Activated T-cell treated with anti-CD3 and anti-CD28 coated beads, Interleukin-2, amount 50 U/mL, for 72 hours (primary cell): ENCODE measurements at places on chromosomes 4 and X. TPM values are rescaled to one million over a fixed set of nuclear protein-coding genes. Genes with fewer than 3 reads are reported as not detected.

GRCh38 chr4:138113819-138114400 is 128.2 kb downstream of the SLC7A11 start:
- no peaks in the 10 kb centered on the region for H3K36me3 ChIP-seq
- H3K4me3 ChIP-seq: no peak overlapping the region
- no peaks in the 10 kb centered on the region for H3K27me3 ChIP-seq
- no peaks in the 10 kb centered on the region for H3K4me1 ChIP-seq
- H3K27ac ChIP-seq: no peak overlapping the region
- DNase-seq: no peak

Gene EMCN
- not detected for total RNA-seq

Gene ZNF630
- total RNA-seq: 3.4 TPM

Gene MCTS1
- total RNA-seq: 40.4 TPM

DNA sequence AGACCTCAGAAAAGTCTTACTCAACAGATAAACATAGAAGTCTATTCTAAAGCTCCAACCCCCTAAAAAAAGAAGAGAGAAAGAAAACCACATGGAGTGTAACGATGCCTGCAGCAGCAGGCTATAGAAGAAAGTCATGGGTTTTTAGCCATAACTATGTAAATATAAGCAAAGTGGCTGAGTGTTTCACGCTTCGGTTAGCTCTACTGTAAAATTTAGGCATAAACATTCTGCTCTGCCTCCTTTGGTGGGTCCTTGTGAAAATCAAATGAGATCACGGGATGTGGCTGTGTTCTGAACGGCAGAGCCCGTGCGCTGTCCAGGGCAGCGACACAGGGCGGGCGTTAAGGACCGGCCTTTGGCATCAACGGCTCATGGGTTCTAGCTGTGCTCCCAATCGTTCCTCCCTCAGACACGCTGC is 78.4 kb downstream of the IRF2 start:
- DNase-seq: no peak
- peaks cover 38% of the 10 kb centered on the region for H3K4me1 ChIP-seq
- H3K4me3 ChIP-seq: no peak overlapping the region
- H3K27me3 ChIP-seq: no peaks in the 10 kb centered on the region

Gene KDR
- total RNA-seq: not detected

- peaks cover 31% of the 10 kb centered on the region for H3K27me3 ChIP-seq
- H3K36me3 ChIP-seq: no peaks in the 10 kb centered on the region
- H3K4me1 ChIP-seq: no peaks in the 10 kb centered on the region
- no peak overlapping the region for H3K4me3 ChIP-seq
Observed at GRCh38 chrX:70043685-70044084, 6.1 kb downstream of the AWAT2 start.

DNA sequence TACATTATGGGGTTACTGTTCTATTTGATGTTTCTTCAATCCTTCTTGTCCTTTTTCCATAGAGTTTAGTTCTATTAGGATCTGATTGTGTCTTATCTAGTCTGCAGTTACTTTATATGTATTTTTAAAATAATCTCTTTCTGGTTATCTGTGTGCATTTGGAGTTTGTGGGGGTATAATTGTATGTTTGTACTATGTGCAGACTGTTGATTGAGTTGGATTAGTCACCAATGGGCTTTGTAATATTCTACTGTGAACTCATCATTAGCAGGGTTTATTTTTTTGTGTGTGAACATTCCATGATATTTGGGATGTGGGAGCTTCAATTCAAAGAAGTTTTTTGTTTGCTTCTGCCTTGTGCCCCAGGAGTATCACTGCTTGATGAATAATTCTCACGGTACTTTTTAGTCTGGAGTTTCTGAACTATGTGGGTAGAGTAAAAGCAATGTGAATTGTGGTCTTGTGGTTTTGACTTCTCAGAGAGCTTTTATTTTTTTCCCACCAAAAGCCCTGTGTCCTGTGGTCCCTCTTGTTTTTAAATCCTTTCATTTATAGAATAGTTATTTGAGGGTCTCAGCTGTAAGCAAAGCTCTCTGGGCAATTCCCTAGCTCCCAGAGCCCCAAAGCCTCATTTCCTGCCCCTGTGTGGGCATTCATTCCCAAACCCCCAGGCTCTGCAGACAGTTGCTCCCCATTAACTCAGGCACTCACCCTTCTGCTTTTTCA is 127.8 kb downstream of the PHKA2 start:
- no peak overlapping the region for H3K4me3 ChIP-seq
- DNase-seq: no peak
- H3K4me1 ChIP-seq: peaks cover 33% of the 10 kb centered on the region
- H3K27ac ChIP-seq: peak overlapping the region; percentile 66

DNA sequence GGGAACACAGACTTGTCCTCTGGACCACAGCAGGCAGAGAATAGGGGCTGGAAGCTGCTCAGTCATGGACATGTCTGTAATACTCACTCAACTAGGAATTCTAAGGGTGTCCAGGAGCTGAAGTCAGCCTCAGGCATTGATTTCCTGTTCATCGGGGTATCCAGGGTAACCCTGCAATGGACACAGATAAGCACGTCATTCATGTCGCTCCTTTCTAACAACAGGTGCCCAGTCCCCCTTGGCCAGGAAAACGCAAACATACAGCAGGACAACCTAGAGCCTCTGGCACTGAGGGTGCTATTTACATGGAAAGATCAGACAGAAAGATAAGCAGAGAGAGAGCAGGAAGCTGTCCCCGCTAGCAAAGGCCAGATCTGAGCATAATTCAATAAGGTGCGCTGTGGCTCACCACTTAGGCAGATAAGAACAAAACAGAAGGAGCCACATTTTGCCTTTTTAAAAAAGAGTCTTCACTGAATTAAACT is 21.3 kb downstream of the QDPR start:
- H3K36me3 ChIP-seq: peaks cover 2% of the 10 kb centered on the region
- no peaks in the 10 kb centered on the region for H3K27me3 ChIP-seq
- no peak overlapping the region for H3K27ac ChIP-seq
- peaks cover 14% of the 10 kb centered on the region for H3K4me1 ChIP-seq

DNA sequence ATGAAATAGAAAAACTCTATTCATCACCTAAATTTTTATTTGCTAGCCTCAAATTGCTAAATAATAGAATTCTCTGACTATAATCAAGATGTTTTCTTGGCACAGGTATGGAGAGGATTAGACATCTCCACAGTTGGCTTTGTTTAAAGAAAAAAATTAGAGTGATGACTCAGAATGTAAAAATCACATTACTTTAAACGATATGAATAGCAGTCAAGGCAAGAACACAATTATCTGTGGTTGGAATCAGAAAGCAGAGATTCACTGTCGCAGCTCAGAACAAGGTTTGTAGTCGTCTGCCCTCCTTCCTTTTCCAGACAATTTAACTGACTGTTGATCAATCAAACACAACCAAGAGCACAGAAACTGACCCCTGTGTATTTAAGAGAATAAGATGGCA is 32.2 kb upstream of the CCKAR start:
- H3K27me3 ChIP-seq: no peaks in the 10 kb centered on the region
- no peaks in the 10 kb centered on the region for H3K36me3 ChIP-seq
- no peak for DNase-seq
- H3K4me3 ChIP-seq: no peak overlapping the region
- no peak overlapping the region for H3K27ac ChIP-seq

Gene TNIP2
- total RNA-seq: 72.3 TPM

DNA sequence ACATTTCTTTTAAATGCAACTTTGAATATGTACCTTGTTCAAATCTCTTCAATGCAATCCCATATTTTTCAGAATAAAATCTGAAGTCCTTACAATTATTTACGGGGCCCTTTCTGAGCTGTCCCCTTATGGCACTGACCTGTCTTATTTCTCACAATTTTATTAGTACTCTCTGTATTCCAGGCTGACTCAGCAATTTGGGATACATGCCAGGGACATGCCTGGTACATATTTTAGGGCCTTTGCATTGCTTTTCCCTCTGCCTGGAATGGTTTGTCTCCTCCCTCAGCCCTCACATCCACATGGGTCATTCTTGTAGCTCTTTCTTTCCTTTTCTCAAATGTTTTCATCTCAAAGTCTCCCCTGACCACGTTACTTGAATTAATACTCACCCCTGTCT is 172.2 kb upstream of the TECRL start:
- no peak overlapping the region for H3K27ac ChIP-seq
- no peak overlapping the region for H3K4me3 ChIP-seq
- DNase-seq: no peak
- no peaks in the 10 kb centered on the region for H3K27me3 ChIP-seq
- H3K4me1 ChIP-seq: no peaks in the 10 kb centered on the region
- no peaks in the 10 kb centered on the region for H3K36me3 ChIP-seq

Gene ATP7A
- total RNA-seq: 10.1 TPM

DNA sequence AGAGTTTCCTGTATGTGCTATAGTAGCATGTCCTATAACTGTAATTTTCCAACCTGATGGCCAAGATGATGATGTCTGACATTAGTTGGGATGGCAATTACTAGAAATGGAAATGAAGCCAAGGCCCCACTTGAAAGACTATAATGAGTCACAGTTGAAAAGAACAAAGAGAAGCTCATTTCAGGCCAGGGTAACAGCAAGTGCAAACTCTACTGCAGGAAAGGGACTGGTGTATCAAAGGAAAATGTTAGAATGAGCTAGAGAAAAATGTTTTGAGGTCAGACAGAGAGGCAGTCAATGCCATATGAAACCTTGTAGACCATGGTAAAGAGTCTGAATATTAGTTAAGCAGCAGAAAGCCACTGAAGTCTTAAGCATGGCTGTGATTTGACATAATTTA is 146.2 kb upstream of the SH3RF1 start:
- peak overlapping the region; percentile 1 for H3K27ac ChIP-seq
- no peak overlapping the region for H3K4me3 ChIP-seq
- H3K4me1 ChIP-seq: peaks cover 32% of the 10 kb centered on the region

DNA sequence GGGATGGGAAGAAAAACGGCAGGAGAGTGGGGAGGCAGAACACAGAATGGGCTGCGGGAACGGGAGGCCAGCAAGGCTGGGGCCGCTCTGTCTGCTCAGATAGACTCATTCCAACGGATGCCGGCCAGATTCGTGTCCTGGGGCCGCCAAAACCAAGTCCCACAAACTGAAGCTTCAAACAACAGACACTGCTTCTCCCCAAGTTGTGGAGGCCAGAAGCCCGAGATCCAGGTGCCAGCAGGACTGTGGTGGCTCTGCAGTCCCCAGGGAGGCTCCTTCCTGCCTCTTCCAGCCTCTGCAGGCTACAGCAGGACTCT is 100.6 kb downstream of the ADRA2C start:
- H3K4me1 ChIP-seq: peaks cover 8% of the 10 kb centered on the region
- no peak overlapping the region for H3K27ac ChIP-seq
- peaks cover 14% of the 10 kb centered on the region for H3K27me3 ChIP-seq
- DNase-seq: no peak

DNA sequence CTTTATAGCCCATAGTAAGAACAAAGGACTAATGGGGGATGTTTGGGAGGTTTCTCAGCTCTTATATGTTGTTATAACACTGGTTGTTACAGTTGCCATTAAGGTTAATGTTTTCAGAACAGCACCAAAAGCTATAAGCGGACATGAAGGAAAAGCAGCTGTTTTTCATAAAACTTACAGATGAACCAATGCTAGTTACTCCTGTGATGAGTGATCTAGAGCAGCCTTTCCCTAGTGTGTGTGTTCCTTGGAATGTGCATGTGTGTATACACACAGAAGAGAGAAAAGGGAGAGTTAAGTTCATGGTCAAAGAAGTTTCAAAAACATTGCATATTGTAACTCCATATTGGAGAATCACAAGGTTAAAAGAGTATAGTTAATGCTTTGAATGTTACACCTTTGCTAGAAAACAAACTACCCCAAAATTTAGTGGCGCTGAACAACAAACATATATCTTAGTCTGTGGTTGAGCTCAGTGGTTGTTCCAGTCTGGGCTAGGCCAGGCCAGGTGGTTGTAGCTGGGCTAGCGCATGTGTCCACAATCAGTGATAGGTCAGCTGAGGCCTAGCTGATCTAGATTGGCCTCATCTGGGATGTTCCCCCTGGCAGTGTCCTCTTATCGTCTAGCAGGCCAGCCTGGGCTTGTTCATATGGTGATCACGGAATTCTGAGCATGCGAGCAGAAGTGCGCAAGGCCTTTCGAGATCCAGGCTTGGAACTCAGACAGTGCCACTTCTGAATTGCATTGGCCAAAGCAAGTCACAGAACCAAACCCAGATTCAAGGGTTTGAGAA is 151.0 kb downstream of the NHS start:
- no peak for DNase-seq
- H3K27me3 ChIP-seq: peaks cover 35% of the 10 kb centered on the region
- H3K36me3 ChIP-seq: no peaks in the 10 kb centered on the region
- H3K4me3 ChIP-seq: no peak overlapping the region
- H3K27ac ChIP-seq: no peak overlapping the region

- H3K4me3 ChIP-seq: peak overlapping the region; percentile 91
- H3K27me3 ChIP-seq: peaks cover 82% of the 10 kb centered on the region
- H3K36me3 ChIP-seq: peaks cover 3% of the 10 kb centered on the region
- H3K4me1 ChIP-seq: peaks cover 18% of the 10 kb centered on the region
- H3K27ac ChIP-seq: no peak overlapping the region
Observed at GRCh38 chrX:120000490-120001246, 57.1 kb upstream of the NKAP start.
